T-helper 22 cell (primary cell): ENCODE measurements at places on chromosomes 2 and 18.

GRCh38 chr18:2903006-2903405 lies 56.2 kb downstream of the EMILIN2 start:
- DNase-seq = no peak

- DNase-seq = no peak
These were observed 42.5 kb downstream of the TRIB2 start for GRCh38 chr2:12759248-12759647.

GRCh38 chr2:212987492-212987891 lies 163.9 kb downstream of the IKZF2 start:
- no peak for DNase-seq

DNA sequence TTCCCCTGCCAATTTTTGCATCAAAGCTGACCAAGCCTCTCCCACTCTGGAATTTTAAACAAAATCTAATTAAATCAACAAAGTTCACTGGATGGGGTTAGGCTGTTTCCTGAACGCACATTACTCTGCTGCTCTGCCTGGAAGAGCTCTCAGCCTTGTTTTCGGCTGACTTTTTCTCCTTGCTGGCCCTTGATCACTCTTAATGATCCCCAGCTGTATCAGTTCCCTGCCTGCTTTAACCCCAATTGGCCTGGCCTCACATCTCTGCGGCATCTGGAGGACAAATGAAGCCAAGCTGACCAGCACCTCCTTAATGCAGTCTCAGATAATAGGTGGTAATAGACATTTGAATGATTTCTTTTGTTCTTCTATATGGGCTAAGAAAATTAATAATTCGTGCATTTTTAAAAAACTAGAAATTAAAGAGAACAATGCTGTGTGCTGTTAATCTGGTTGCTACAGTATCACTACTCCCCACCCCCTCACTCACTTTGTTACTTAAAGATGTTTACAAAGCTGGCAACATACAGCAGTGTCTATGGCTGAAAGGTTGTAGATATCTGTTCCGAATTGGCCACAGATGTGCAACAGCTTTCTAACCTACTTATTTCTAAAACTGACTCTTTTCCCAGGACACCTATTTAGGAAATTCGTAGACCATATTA lies 415.2 kb upstream of the KCNH7 start:
- DNase-seq = no peak

- DNase-seq = no peak
These were observed 30.9 kb downstream of the SLC4A3 start for GRCh38 chr2:219658196-219658846.
